ENCODE measurements at places on chromosomes 5 and 9.

- DNase-seq, result no peak
Measured at GRCh38 chr5:39799242-39799641, 374.5 kb upstream of the DAB2 start.

DNA sequence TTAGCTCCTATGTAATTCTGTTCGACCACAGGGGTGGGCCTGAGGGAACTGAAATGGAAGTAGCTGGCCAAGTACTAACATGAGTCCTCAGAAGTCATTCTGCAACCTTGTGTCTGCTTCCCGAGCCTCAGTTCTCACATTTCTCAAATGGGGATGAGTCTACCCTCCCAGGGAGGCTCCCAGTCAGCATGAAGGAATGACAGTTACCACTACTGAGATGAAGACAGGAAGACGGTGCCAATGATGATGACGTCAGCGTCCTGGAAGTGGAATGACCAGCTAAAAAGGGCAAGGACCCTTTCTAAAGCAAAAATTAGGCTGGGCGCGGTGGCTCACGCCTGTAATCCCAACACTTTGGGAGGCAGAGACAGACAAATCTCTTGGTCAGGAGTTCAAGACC is 6.8 kb downstream of the PIP5KL1 start:
- no peak for DNase-seq

GRCh38 chr5:62621280-62621679 is 42.7 kb downstream of the LRRC70 start:
- DNase-seq, result peak; percentile 85

GRCh38 chr9:19512103-19512832 is 103.5 kb downstream of the ACER2 start:
- no peak for DNase-seq

DNA sequence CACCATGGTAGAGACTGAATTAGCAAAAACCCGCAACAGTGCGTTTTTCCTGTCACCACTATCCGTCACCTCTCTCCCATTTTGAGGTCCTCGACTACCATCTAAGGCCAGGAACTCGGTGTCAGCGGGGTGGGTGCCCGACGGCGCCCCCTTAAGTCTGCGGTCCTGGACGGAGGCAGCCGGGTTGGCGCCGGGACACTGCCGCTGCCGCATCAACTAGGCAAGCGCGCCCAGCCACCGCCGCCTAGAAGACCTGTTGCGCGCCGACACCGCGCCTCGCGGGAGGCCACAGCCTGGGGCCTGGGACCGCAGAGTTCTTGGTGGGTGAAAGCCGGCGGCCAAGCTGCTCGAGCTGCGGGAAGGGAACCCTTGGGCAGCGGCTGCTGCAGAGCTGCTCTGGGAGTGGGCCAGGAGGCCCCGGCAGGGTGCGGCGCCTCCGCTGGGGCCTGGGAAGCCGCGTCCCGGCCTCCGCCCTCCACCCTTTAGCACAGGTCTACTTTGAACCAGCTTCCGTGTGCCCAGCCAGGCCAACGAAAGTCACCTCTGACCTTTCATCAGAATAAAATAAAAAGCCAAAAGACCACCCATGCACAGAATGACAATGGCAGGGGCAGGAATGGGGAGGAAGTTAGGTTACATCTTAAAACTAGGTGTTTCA is 3.5 kb downstream of the FOXB2 start:
- DNase-seq, result peak; percentile 85

- DNase-seq, result no peak
Measured at GRCh38 chr5:172097356-172097755, 90.7 kb downstream of the STK10 start.
